Adrenal gland (tissue), 19 donors: ENCODE measurements at places on chromosomes 16 and 17. TPM values are rescaled to one million over a fixed set of nuclear protein-coding genes. Genes with fewer than 3 reads are reported as not detected.
A peak's percentile ranks its signal among the peaks of the same experiment; 100 is the strongest.

The DDX5 gene
- 811 TPM for total RNA-seq

The SOST gene
- not detected for total RNA-seq

- H3K27me3 ChIP-seq, result no peaks in the 10 kb centered on the region
- no peaks in the 10 kb centered on the region for H3K4me1 ChIP-seq
- no peaks in the 10 kb centered on the region for H3K36me3 ChIP-seq
- no peak overlapping the region for H3K4me3 ChIP-seq
- no peak for DNase-seq
- H3K27ac ChIP-seq, result no peak overlapping the region
Observed at GRCh38 chr16:77324729-77325128, 110.1 kb downstream of the ADAMTS18 start.

The KLHL10 gene
- total RNA-seq, result not detected

DNA sequence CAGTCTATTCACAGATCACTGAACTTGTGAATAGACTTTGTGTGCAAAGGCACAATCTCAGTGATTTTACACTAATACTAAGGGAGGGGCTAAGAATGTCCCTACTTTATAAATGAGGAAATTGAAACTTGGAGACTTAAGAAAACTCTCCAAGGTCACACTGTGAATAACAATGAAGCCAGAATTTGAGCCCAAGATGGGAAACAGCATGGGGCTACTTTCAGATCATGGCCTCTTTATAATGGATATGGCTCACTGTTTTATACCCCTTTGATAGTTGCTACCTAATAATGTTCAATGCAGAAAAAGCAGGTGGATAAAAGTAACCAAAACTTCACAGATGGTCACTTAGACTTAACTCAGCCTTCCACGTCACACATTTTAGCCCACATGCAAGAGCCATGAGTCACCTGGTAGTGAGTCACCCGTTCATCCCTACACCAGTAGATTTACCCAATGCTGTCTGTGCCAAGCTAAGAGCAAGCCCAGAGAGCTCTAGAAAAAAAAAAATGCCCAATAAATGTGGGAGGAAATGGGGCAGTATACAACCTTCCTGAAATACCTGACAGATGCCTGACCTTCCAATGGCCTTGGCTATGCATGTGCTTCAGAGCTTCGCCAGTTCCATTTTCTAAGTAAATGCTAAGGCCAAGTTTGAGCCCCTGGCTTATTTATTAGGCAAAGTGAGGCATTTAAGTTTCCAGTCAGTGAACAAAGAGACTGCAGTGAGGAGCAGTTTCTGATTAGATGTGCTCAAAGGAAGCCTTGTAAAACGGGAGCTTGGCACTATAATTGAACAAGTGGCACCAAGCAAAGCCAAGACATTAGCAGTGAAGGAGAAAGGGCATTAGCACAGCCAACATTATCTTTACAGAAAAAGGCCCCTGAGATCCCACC lies 219.7 kb downstream of the TMEM114 start:
- H3K27ac ChIP-seq, result no peak overlapping the region
- H3K27me3 ChIP-seq, result no peaks in the 10 kb centered on the region
- no peaks in the 10 kb centered on the region for H3K4me1 ChIP-seq
- DNase-seq, result no peak

The CFAP97D1 gene
- total RNA-seq, result not detected

The TBC1D3G gene
- total RNA-seq, result not detected

DNA sequence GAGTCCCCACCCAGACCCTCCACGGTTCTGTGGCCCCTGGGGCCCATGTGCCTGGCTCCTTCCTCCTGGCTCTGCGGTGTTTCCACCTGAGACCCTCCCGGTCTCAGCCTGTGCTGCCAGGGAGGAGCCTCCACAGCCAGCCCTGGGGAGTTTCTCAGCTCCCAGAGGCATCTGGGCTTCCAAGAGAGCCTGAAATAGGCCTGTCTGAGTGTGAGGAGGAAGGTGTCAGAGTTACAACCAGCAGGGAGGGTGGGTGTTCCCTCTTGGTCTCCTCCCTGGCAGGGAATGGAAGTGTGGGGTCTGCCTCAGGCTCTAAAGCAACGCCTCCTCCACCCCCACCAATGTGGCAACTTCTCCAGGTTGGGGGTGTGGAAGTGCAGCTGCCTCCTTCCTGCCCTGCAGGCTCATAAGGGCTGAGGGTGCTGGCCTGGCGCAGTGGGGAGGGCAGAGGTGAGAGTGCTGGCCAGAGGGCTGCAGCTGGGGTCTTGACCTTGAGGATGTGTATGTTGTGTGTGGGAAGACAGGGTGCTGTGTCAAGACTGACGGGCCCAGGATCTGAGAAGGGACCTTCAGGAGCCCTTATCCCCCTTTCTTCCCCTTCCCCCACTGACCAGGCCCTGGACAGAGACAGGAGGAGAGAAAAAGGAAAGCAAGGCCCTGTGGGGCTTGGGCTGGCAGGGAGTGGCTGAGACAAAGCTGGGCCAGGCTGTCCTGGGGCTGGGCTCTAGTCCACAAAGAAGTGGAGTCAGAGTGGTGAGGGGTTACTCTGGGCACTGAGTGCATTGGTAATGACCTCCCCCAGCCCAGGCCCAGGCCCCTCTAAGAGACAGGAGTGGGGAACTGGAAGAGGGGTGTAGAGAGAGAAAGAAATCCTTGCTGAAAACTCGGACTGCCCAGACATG lies 2.4 kb downstream of the CYGB start:
- H3K4me1 ChIP-seq, result peaks cover 24% of the 10 kb centered on the region
- no peak overlapping the region for H3K27ac ChIP-seq
- H3K4me3 ChIP-seq, result no peak overlapping the region
- peaks cover 9% of the 10 kb centered on the region for H3K27me3 ChIP-seq

DNA sequence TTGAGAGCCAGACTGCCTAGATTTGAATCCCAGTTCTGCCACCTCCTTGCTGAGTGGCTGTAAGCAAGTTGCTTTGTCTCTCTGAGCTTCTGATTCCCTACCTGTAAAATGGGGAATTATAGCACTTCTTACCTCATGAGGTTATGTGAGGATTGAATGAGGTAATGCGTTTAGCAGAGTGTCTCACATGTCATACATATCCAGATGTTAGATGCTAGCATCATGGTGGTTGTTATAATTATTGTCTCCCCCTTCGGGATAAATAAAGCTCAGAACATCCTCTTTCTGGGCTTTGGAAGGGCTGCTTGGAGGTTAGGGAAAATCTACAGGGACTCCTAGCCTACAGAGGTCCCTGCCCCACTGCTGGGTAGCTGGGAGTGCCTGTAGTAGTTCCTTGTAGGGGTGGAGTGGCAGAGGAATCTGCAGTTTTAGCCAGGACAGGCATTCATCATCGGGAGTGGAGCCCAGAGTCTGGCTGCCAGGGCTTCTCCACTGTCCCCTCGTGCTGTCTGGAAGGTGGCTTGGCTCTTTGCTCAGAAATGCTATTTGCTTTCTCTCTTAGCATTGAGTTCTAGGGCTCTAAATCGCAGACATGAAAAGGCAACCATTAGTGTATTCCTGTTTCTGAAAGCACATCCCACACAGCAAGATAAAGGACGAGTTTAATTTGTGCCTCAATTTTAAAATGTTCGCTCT lies 137.9 kb upstream of the CACNG3 start:
- H3K27ac ChIP-seq, result no peak overlapping the region
- DNase-seq, result no peak
- H3K4me1 ChIP-seq, result peaks cover 7% of the 10 kb centered on the region
- no peak overlapping the region for H3K4me3 ChIP-seq

- H3K27ac ChIP-seq, result no peak overlapping the region
- no peak overlapping the region for H3K4me3 ChIP-seq
- no peaks in the 10 kb centered on the region for H3K4me1 ChIP-seq
- H3K36me3 ChIP-seq, result no peaks in the 10 kb centered on the region
Observed at GRCh38 chr16:79874391-79874790, 273.9 kb upstream of the MAF start.

DNA sequence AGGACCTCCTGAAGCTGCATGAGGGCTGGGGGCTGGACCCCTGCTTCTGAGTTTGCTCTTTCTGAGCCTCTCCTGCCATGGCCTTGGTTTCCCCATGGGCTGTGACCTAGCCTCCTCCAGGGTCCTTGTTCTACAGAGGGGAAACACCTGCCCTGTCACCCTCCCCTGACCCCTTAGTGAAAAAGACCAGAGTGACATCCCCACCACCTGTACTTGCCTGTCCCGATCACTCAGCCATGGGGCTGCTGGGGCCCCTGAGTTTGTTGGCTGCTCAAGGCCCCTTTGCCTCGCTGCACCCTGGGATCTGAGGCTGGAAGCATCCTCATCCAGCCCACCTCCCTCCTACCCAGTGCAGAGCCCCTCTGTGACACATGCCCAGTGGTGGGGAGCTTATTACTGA lies 800 bp downstream of the NOD2 start:
- H3K27ac ChIP-seq, result no peak overlapping the region
- H3K4me1 ChIP-seq, result peaks cover 32% of the 10 kb centered on the region
- DNase-seq, result peak; percentile 10
- H3K4me3 ChIP-seq, result peak overlapping the region; percentile 72

The KRT9 gene
- total RNA-seq, result 0.14 TPM

The PRSS36 gene
- total RNA-seq, result 3.0 TPM

- no peak overlapping the region for H3K27ac ChIP-seq
- DNase-seq, result no peak
- no peaks in the 10 kb centered on the region for H3K27me3 ChIP-seq
- H3K36me3 ChIP-seq, result peaks cover 35% of the 10 kb centered on the region
- H3K4me1 ChIP-seq, result no peaks in the 10 kb centered on the region
Observed at GRCh38 chr16:3525951-3526350, 25.1 kb downstream of the CLUAP1 start.

The KCNAB3 gene
- total RNA-seq, result 0.29 TPM

- DNase-seq, result peak; percentile 77
- no peaks in the 10 kb centered on the region for H3K36me3 ChIP-seq
- H3K4me3 ChIP-seq, result no peak overlapping the region
- no peaks in the 10 kb centered on the region for H3K4me1 ChIP-seq
- no peaks in the 10 kb centered on the region for H3K27me3 ChIP-seq
Observed at GRCh38 chr17:27651411-27652345, 20.7 kb downstream of the LGALS9 start.

DNA sequence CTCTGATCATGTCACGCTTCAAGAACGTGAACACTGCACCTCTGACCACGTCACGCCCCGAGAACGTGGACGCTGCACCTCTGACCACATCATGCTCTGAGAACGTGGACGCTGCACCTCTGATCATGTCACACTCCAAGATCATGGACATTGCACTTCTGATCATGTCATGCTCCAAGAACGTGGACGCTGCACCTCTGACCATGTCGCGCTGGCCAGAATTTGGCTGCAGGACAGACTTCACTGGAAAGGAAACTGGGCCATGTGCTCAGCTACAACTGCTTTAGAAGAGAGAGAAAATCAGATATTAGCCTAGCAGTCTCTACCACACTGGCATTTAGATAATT lies 182.7 kb downstream of the RPTOR start:
- H3K4me1 ChIP-seq, result no peaks in the 10 kb centered on the region
- no peak overlapping the region for H3K4me3 ChIP-seq
- DNase-seq, result no peak
- H3K27ac ChIP-seq, result no peak overlapping the region
- no peaks in the 10 kb centered on the region for H3K36me3 ChIP-seq

The ZG16B gene
- total RNA-seq, result 1.4 TPM

DNA sequence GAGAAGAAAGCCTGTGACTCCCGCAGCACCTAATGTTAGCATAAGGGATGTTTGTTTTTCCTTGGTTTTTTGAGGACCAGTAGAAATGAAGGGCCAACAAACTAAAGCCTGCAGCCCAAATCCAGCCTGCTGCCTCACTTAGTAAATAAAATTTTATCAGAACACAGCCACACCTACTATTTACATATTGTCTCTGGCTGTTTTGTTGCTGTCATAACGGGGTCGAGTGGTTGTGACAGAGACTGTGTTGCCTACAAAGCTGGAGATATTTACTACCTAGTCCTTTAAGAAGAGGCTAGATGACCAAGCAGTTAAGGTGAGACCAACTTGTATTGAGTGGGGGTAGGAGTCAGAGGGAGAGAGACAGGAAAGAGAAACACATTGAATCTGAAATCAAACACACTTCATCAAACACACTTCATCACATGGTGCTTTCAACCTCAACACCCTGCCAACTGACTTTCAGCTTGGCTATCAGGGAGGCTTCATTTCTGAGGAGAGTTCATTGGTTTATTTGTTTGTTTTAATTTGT lies 546.3 kb upstream of the CDH11 start:
- no peaks in the 10 kb centered on the region for H3K36me3 ChIP-seq
- no peak overlapping the region for H3K27ac ChIP-seq
- H3K27me3 ChIP-seq, result no peaks in the 10 kb centered on the region
- no peak for DNase-seq
- H3K4me1 ChIP-seq, result no peaks in the 10 kb centered on the region

The TOX3 gene
- 0.50 TPM for total RNA-seq

GRCh38 chr17:39800540-39800939 lies 62.8 kb downstream of the GRB7 start:
- H3K4me3 ChIP-seq, result no peak overlapping the region
- no peak overlapping the region for H3K27ac ChIP-seq
- no peaks in the 10 kb centered on the region for H3K36me3 ChIP-seq
- DNase-seq, result no peak
- peaks cover 10% of the 10 kb centered on the region for H3K27me3 ChIP-seq

- H3K4me1 ChIP-seq, result peaks cover 3% of the 10 kb centered on the region
- H3K27me3 ChIP-seq, result no peaks in the 10 kb centered on the region
- no peak overlapping the region for H3K27ac ChIP-seq
- no peak overlapping the region for H3K4me3 ChIP-seq
- H3K36me3 ChIP-seq, result no peaks in the 10 kb centered on the region
Observed at GRCh38 chr17:34758316-34758715, 178.9 kb downstream of the TMEM132E start.

DNA sequence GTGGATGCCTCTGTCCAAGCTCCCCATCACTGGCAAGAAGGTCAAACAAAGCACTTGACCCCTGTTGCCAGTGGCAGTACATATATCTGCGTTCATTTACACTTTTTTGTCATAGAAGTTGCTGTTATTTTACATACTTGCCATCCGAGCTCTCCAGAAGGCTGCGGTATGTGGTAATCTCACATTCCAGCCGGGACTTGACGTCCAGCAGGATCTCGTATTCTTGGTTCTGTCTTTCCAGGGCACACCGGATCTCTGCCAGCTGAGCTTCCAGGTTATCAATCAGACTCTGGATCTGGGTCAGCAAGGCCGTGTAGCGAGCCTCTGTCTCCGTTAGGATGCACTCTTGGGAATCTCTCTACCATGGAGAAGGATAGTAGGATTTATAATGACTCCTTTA lies 6.6 kb downstream of the KRT39 start:
- no peaks in the 10 kb centered on the region for H3K36me3 ChIP-seq
- no peak overlapping the region for H3K27ac ChIP-seq

The NETO2 gene
- total RNA-seq, result 1.9 TPM

- no peaks in the 10 kb centered on the region for H3K36me3 ChIP-seq
- H3K4me1 ChIP-seq, result no peaks in the 10 kb centered on the region
- no peak overlapping the region for H3K27ac ChIP-seq
- H3K27me3 ChIP-seq, result no peaks in the 10 kb centered on the region
- no peak for DNase-seq
Observed at GRCh38 chr16:59478838-59479237, 744.7 kb upstream of the GOT2 start.

- no peak for DNase-seq
- no peak overlapping the region for H3K27ac ChIP-seq
- H3K4me1 ChIP-seq, result peaks cover 4% of the 10 kb centered on the region
- H3K27me3 ChIP-seq, result no peaks in the 10 kb centered on the region
- H3K4me3 ChIP-seq, result no peak overlapping the region
Observed at GRCh38 chr17:17001076-17001777, 29.3 kb upstream of the TNFRSF13B start.

The PRSS33 gene
- not detected for total RNA-seq

The LRRC36 gene
- total RNA-seq, result 0.21 TPM

The ASPA gene
- total RNA-seq, result 2.2 TPM

GRCh38 chr17:36665417-36665816 lies 64.0 kb downstream of the MRM1 start:
- H3K4me1 ChIP-seq, result no peaks in the 10 kb centered on the region
- no peaks in the 10 kb centered on the region for H3K36me3 ChIP-seq
- DNase-seq, result no peak
- H3K4me3 ChIP-seq, result no peak overlapping the region
- no peak overlapping the region for H3K27ac ChIP-seq

The CACNG5 gene
- total RNA-seq, result not detected

The MYH1 gene
- total RNA-seq, result not detected
